H54 (cell line): ENCODE measurements at places on chromosomes 5 and 9.

DNA sequence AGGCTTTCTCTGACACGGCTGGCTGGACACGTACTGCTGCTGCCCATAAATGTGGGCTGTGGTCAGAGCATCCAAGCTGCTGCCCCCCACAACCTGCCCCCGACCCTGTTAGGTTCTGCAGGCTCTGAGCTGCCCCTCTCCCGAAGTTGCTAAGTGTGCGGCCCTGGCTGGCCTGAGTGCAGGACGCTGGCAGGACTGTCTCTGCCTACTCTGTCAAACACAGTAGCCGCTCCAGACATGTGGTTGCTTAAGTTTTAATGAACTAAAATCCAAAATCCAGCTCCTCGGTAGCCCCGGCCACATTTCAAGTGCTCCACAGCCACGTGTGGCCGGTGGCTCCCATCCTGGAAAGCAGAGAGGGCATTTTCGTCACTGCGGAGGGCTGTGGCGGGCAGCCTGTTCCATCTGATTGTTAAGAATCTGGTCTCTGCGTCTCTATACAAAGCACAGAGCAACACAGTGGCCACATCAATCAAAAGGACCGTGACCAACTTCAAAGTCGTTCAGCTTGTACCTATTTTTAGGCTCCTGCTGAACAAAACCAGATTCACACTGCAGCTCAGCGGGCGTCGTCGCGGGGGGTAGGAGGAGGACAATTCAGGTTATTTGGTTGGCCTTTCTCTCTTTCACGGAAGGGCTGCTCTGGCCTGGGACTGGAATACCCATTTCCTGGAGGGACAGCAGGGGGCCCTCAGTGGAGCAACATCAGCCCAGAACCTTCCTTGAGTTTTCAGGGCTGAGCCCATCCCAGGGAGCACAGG is 68.9 kb downstream of the PTCH1 start:
- no peak for DNase-seq

DNA sequence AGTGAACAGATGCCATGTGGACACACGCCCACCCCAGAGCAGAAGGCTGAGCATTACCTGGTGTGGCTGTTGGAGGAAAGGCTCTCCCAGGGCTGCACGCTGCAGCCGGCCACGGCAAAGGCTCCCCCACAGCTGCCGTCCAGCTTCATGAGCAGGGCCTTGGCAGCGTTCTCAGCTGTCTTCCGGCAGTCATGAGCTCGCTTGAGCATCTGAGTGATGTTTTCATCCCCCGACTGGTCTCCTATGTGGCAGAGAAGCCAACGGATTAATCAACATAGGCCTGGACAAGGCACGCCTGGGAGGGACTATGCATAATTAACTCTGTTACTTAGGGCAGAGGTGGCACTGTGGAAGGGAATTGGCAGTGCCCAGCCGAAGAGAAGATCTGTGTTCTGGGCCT is 87.3 kb downstream of the DCP2 start:
- DNase-seq: no peak

DNA sequence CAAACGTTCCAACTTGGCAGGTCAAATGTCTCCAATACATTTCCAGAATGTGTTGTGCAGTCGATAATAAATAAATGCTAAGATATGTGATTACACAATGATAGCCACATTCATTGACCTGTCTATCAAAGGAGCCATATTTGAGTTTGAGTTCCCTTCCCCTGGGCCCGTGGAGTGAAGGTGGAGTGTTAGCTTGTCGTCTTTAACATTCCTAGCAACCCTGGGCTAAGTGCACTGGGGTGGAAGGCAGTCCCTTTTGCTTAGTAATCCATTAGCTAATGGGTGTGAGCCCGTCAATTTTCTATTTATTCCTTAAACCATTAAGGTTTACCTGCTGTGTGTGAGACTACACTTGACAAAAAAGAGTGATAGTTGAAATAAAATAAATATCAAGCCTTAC is 415.2 kb downstream of the EBF1 start:
- no peak for DNase-seq

DNA sequence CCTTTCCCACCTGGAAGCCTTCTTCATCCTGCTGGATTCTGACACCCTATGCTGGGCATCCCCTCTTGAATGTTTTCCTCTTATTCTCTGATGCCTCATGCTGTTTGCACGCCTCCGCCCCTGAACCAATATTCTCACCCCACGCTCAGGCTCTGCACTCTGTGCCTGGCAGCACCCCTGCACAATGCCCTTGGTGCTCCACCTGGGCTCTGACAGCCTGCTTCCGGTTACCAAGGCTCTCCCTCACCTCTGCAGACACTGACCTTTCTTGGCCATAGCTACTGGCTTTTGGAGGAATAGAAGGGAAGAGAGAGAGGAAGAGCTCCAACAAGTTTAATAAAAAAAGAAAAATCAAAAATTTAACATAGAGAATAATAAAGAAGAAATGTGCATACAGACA is 108.7 kb upstream of the SHB start:
- DNase-seq: no peak

GRCh38 chr5:166365164-166365563 is 1926.3 kb upstream of the WWC1 start:
- DNase-seq: no peak

- no peak for DNase-seq
Observed at GRCh38 chr5:29214839-29215238, 1978.6 kb upstream of the CDH6 start.

- peak; percentile 89 for DNase-seq
Observed at GRCh38 chr9:34620061-34620994, at the start of gene DCTN3. Gene DCTN3, minus strand, starts transcription at chr9:34620495. Its CDS starts 31 bp downstream, at chr9:34620464.

DNA sequence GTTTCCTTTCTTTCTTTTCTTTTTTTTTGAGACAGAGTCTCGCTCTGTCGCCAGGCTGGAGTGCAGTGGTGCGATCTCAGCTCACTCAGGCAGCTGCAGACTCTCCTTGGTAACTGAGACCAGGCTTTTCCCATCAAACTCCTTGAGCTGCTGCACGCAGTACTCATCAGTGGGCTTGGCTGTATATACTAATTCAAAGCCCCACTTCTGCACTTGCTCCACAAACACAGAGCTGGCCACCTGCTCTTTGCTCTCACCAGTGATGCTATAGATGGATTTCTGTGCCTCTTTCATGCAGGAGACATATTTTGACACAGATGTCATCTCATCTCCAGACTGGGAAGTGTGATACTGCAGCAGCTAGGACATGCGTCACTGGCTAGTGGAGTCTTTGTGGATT is 252.7 kb downstream of the AP3B1 start:
- no peak for DNase-seq

DNA sequence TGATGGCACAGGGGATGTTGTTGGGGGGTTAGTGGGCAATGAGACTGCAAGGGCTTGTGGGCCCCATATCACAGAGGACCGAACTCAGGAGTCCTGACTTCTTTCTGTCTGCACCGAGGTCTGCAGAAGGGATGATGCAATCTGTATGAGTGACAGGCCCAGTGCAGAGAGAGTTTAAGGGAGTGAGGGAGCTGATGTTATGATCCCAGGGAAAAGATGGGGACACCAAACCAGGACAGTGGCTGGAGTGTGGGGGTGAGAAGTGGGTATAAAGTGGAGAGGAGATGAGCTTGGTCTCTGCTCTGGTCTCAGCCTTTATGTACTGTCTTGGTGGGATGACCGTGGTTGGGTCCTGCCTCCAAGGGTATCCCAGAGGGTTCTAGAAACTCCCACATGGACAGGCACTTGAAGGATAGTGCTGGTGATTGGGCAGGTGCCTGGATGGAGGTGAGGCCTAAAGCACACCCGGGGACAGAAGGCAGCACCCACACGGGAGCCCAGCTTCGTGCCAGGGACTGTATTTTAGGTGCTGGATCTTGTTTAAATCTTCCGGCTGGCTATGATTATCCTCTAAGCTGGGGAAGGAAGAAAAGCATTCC is 21.9 kb downstream of the GSN start:
- DNase-seq: no peak

DNA sequence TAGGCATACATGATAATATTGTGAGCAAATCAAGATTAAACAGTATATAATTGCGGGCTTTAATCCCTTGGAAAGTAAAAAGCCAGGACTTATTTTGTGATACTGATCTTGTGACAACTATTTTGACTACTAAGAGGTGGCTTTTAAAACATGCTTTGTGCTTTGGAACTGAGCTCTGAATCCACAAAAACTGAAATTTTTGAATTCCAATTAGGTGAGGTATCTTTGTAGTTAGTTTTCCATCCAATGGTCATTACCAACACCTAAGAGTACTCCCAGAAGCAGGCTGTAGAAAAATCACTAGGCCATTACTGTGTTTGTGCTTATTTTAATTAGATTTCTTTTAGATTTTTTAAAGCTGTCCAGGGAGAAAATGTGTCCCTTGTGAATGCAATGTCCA is 559.5 kb upstream of the WWC1 start:
- DNase-seq: no peak

GRCh38 chr5:163505368-163506094 is at the start of gene MAT2B:
Gene MAT2B, plus strand, starts transcription at chr5:163505619. Its CDS starts 68 bp downstream, at chr5:163505687.
- DNase-seq: peak; percentile 80

DNA sequence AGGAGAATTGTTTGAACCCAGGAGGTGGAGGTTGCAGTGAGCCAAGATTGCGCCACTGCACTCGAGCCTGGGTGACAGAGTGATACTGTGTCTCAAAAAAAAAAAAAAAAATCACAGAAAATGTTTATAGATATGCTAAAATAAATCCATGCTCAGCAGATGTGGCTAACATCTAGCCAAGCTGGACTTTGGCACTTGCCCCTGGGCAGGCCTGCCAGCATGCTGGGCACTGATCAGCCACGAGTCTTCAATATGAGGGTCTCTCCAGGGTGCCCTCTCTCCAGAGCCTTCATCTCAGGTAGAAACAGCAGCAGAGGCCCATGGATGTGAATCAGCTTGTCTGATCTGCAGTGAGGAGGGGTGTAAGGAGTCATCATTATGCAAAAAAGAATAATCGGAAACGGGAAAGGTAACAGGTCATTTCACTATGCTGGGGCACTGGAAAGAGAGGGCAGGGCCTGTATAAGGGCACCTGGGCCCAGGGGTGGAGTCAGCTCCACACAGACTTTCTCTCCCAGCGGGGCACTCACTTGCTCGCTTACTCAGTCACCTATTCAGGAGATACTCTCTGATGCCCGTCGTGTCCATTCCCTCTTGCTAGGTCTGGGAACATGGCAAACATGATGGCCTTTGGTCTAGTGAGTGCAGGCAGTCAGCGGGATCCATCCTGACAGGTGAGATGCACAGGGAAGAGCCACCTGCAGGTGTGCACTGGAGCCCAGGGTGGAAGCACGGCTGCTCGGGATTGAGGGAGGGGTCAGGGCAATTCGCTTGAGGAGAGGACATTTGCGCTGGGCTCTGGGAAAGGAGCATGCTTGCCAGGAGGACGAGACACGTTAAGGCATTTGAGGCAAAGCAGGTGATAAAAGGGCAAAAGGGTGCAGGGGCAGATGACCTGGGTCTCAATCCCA is 17.1 kb downstream of the RNF44 start:
- no peak for DNase-seq

DNA sequence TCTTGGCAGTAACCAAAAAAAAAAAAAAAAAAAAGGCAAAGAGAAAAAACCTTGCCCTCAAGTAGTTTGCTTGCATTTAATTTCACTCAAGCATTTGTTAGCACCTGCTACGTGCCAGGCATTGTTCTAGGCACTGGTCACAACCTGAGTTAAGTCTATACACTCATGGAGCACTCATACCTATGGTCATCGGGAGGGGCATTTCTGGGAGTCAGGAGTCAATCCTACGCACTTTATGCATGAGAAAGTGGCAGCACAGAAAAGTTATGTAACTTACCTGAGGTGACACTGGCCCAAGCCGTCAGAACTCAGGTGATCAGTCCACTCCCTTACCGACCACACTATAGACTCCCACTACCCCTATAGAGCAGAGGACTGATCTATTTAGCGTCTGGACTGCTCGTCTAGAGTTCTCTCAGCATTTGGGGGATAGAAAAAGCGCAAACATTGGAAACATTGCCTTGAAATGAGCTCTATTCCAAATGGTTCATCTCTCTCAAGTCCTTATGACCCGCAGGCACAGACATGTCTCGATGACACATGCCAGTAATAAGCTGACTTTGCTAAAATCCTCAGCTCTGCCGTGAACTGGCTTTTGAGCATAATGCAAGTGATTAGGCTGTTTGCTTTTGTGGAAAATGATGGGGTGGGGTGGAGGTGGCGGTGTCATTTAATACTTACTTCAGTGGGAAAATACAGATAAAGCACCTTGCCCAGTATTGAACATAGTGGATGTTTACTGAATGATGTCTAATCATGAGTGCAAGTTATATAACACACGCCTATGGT is 160.2 kb downstream of the ARHGEF28 start:
- no peak for DNase-seq

- peak; percentile 38 for DNase-seq
Observed at GRCh38 chr5:119036101-119036762, 34.7 kb upstream of the DMXL1 start.

DNA sequence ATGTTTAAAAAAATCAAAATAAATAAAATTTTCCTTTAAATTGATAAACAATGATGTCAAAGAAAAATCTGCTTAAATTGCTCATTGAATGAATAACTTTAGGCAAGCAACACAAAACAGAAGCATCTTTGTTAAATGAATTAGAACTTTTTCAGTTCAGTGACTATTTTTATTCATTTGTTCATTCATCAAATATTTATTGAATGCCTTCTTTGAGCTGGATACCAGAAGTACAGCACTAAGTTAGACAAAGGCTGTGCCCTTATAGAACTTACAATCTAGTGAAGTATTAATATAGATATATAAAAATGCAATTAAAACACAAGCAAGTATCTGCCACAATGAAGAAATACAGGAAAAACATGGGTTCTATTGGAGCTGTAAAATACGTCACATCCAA is 10.8 kb downstream of the FNIP1 start:
- no peak for DNase-seq

DNA sequence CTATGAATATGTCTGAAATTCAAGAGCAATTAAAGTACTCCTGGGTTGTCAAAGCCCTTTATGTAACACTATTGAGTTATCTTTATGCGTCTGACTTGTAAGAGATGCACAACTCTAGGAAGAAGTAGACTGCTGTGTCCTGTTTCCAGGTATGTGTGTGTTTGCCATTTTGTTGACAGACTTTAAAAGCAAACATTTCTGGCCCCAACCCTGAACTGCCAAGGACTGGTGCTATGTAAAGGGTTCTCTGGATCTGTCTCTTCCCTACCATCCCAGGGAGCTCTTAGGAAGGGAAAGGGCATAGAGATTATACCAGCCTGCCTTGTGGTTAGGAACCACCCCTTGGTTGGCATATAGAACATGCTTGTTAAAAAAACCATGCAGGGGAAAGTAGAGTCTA is 12.1 kb downstream of the SLC22A5 start:
- DNase-seq: no peak

DNA sequence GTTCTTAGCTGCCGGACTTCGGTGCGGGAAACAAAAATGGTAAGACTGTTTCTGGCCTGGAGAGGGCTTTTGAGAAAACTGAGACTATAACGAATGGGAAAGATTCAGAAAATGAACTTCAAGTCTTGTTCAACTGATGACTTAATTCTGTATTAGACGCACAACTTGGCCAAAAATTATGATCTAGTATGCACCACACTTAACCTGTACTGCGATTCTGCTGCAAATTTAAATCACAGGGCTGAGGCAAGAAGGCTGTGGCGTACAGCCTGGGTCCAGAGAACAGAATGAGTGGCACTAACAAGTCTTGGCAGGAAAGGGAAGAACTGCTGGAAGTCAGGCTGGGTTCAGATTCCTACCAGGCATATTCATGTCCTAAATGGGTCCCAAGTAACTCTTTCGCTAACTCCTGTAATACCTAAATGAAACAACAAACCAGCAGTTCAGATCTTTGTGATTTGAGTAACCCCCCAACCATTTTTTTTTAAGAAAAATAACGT is 781 bp upstream of the COL23A1 start:
- DNase-seq: no peak

- DNase-seq: no peak
Observed at GRCh38 chr9:23603311-23603710, 222.7 kb downstream of the ELAVL2 start.

GRCh38 chr5:149706158-149706557 is 24.0 kb upstream of the PPARGC1B start:
- no peak for DNase-seq
